ENCODE measurements at places on chromosomes 1 and 21.
A peak's percentile ranks its signal among the peaks of the same experiment; 100 is the strongest.

DNA sequence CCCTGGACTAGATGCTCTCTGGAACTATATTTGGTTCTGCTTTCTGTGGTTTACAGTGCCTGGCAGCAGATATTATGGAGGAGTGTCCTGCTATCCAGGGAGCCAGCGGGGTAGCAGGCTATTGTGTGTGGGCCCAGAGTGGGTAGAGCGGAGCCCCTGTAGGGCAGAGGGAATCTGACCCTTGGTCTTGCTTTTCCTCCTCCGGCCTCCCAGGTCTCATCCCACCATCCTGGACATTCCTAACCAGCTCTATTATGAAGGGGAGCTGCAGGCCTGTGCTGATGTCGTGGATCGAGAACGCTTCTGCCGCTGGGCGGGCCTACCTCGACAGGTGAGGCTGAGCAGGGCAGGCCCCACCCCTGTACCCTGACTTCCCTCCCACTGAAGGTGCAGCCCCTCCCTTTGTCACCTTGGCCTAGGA, 9.1 kb downstream of the RHOC start:
- DNase-seq, result no peak

DNA sequence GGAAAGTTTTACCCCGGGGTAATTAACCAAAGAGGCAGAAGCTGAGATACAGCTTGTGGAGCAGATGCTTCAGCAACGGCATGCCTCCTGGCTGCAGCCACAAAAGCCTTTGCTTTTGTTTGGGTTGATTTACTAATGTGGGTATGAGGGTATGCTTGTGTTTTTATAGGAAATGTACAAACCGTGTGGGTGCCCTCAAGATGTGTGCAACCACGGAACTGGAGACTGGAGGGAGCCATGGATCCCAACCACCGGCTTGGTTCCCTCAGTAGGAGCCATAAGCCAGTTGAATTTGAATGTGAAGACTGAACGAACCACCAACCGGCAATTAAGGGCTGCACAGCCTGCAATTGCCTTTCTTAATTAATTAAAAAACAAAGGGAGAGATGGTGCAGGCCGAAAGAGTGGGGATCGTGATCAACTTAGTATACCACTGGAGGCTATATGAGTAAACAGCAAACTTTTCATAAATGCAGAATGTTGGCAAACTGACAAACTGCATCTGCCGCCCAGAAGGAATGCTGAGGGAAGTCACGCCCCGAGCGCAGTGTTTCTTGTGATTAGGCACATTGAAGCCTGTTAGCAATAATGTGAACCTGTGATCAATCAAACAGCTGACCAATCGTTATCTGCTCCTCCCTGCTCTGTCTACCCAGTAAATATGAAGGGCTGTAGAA, 104.1 kb downstream of the DISP1 start:
- peak; percentile 27 for DNase-seq

- DNase-seq, result no peak
These were observed 2.1 kb upstream of the HCRTR1 start for GRCh38 chr1:31615414-31615813.

GRCh38 chr1:25034736-25035522, 104.9 kb upstream of the RUNX3 start:
- DNase-seq, result no peak

DNA sequence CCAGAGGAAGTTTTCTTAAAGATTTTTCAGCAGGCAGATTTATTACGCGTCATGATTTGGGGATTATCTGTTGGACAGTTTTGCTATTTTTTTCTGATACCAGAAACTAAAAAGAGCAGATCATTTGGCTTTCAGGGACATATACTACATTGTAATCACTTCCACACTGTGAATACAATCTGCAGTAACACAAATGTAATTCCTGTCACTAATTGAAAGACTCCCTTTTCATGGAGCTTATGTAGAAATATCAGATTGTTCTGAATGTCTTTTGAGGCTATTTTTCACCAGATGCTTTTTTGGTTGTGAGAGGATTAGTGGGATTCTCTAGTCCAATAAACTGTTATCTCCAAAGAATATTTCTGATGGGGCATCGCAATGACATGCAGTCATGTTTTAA, 464.2 kb downstream of the DISC1 start:
- DNase-seq, result no peak

DNA sequence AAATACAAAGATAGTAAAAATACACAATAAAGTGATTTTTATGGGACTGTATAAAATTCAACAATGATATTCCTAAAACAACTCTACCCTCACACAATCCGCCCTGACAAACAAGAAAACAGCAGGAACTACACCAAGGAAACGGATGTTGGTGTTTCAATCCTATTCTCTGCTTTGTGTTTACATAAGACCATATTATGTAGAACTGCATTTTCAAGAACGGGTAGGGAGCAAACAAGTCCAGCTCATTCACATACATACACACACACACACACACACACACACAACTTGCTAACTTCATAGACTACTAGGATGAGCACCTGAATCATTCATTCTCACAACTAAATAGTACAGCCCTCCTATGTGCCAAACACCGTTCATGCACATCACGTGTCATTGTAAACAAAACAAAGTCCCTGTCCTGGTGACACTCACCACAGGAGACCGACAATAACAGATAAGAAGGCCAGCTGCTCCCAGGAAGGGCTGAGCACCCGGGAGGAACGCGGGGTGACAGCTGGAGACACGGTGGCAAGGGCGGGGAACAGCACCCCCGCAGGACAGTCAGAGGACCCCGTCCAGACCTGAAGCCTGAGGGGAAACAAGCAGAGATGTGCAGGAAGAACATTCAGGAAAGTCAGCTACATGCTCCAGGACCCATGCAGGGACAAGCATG, 43.0 kb downstream of the NPHP4 start:
- no peak for DNase-seq

DNA sequence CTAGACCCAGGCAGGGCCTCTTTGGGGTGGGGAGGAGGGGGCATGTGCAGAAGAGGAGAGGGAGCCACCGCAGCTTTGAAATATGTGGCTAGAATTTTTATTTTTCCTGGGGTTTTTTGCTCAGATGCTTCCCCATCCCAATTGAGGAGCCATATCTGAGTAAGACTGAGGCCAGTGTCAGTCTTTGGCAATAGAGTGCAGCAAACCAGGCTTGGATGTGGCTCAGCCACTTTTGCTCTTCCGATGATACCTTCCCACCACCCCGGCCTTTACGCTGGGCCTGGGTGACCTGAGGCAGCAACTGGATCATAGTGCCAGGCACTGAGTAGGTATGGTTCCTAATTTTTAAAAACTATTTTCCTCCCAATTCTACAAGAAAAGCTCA, 36.9 kb downstream of the KIAA1614 start:
- DNase-seq, result no peak

DNA sequence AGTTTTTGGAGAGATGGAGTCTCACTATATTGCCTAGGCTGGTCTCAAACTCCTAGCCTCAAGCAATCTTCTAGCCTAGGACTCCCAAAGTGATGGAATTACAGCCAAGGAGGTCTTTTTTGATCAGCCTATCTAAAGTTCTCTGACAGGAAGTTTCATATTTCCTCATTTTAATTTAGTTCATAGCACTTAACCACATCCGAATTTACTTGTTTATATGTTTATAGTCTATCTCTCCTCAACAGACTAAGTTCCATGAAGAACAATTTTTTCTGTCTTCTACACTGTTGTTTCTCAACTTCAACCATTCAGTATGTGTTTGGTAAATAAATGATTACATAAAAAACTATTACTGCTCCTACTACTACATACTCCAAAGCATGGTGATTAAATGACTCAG, 47.9 kb downstream of the GON4L start:
- DNase-seq, result no peak

- peak; percentile 23 for DNase-seq
These were observed 51.1 kb downstream of the SIM2 start for GRCh38 chr21:36749935-36750575.

- DNase-seq, result no peak
These were observed 325.6 kb downstream of the NEGR1 start for GRCh38 chr1:71956613-71957285.

- DNase-seq, result no peak
These were observed 98.1 kb downstream of the PSMG1 start for GRCh38 chr21:39084979-39085729.

- DNase-seq, result no peak
These were observed 15.1 kb downstream of the MAB21L3 start for GRCh38 chr1:116126281-116126680.

- DNase-seq, result no peak
These were observed 16.8 kb downstream of the PLXNA2 start for GRCh38 chr1:208227366-208227765.

GRCh38 chr1:43754892-43755291, 47.6 kb downstream of the ST3GAL3 start:
- no peak for DNase-seq

DNA sequence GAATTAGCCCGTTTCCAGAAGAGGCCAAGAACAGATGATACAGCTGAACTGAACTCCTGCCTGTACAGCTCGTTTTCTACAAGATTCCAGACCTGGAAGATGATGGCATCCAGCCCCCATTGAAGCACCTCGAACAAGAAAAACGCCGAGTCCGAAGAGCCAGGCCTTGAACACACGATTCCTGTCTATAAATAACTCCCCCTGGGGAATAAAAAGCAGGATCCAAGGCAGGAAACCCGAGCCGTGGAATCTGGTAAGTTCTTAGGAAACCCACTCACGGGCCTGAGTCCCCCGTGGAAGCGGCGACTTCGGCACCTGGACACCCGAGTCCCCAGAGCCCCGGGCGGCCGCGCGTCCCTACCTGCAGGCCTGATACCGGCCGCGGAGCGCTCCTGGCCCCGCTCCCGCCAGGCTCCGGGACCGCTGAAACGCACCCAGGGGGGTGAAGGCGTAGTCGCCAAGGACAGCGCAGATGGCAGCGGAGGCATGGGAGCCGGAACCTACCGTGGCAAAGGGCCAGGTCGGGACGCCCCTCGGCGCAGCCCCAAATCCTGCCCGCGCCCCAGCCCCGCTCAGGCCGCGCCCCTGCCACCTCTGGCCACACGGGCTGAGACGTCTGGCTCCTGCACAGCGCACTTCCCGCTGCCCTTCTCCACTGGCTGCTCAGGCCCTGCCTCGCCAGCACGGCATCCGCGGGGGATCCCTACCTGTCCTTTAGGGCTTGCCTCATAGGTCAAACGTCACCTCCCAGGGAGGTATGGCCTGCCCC, 14.0 kb upstream of the HLCS start:
- DNase-seq, result peak; percentile 34

DNA sequence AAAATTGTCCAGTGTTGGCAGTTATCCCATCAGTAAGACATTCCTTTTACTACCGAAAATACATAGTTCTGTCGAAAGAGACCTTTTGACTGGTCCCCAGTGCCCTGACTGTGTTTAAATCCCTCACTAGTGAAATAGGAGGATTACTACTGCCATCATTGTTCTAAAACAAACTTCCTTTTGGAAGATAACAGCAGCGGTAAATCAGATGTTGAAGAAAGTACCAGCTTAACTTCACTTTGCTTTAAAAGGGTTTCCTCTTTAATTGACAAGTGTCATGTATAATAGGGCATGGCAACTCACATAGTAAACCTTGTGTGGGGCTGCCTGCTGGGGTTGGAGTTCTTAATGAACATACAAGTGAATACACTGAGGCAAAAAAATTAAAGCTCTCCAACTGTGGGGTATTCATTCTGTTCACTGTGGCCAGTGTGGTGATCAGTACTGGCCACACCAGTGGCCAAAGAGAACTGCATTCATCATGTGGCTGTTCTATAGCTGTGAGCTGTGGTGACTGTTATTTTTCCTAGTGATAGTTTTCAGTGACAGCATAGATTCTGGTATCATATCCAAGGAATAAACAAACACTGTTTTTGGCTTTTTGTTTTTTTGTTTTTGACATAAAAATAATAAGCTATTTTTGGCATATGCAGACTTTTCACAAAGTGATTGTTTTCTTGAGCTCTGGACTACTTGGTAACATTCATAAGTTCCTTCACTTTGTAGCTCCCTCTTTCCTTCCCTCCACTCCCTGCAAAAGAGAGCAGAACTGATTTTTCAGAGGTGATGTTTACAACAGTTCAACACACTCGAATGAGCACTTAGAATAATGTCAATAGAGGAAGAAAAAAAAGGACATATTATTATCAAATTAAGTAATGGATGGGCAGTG, 74.5 kb downstream of the NFIA start:
- DNase-seq, result no peak

DNA sequence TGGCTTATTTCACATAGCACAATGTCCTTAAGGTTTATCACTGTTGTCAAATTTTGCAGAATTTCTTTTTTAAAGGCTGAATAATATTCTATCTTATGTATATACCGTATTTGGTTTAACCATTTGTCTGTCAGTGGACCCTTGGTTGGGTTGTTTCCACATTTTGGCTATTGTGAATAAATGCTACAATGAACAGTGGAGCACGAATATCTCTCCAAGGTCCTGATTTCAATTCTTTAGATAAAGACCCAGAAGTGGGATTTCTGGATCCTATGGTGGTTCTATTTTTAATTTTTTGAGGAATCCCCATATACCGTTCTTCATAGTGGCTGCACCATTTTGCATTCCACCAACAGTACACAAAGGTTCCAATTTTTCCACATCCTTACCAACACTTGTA, 5.8 kb upstream of the ZBTB17 start:
- no peak for DNase-seq

- peak; percentile 63 for DNase-seq
These were observed 529 bp downstream of the EGLN1 start for GRCh38 chr1:231421546-231421970.

DNA sequence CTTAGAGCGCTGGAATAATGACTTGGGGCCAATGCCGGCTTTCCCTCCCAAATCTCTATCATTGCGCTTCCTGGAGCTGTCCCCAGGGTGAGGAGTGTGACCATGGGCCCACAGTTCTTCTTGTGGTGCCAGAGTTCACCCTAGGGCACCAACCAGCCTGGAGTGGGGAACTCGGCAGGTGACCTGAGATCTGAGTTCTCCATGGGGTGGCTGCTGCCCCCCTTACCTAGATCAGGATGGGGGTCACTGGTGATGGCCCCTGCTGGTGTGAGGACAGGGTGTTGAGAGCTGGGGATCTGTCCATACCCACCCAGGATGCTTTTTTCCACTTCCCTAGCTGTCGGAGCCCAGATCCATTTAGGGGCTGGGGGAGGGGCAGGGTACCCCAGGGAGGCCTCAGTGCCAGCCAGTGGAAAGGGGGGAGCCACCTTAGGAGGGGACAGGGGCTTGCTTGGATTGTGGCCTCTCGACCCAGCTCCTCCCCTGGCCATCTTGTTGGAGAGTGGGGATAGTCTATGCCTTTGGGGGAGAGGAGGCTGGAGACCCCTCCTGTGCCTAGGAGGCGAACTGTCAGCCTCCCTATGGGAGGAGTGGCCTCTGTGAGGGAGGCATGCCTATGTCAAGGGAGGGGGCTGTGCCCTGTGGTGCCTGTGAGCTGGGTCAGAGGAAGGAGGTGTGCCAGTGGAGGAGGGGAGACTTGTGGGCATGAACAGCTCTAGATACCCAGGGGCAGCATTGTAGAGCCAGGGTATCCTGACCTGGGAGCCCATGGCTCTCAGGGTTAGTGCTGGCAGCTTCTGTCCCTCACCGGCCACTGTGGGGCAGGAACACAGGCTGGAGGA, 1.7 kb downstream of the FOXO6 start:
- DNase-seq, result no peak
